ENCODE measurements at places on chromosomes 6 and 20.
A peak's percentile ranks its signal among the peaks of the same experiment; 100 is the strongest.

DNA sequence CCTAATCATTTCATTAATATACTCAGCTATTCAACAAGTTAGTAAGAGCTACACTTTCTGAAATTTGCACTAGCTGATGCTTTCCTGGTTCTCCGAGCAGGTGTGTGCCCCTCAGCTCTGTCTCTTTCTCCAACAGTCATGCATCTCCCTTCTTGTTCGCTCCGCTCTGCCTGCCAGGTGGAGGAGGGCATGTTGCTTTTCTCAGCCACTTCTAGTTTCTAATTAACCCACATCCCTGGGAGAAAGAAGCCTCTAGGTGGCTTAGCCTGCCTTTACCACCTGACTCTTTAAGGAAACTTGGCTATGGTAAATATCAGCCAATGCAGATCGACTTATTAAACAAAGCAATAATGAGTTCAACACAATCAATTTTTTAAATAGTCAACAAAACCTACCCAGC lies 34.2 kb downstream of the LRFN2 start:
- no peak for DNase-seq

- DNase-seq = no peak
These were observed 57.6 kb upstream of the PMEPA1 start for GRCh38 chr20:57767441-57767840.

DNA sequence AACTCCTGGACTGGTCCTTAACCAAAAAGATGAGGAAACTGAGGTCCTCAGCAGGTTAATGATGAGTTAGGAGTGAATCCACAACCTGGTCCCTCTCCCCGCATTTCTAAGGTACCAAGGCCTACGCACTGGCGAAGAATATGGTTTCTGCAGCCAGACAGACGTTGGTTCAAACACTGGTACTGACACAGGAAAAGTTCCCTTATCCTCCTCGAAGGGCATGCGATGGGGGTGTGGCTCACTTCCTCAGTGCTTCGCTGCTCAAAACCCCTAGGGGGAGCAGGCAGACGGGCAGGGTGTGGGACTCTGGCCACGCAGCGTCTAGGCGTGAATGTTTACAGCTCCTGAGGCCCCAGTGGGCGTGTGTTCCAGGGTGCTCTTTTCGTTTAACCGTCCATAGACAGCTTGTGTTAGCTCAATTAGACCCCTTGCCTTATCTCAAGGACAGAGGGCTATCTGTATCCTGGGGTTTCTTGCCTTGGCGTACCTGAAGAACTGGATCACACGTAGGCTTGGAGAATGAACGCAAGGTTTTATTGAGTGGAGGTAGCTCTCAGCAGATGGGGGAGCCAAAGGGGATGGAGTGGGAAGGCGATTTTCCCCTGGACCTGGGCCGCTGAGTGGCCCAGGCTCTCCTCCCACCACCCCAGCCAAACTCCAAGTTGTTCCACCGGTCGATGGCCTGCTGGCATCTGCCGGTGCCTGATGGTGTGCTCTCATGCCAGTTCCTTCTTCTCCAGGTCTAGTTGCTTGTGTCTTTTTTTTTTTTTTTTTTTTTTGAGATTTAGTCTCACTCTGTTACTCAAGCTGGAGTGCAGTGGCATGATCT lies 31.8 kb upstream of the PTPN1 start:
- peak; percentile 41 for DNase-seq

GRCh38 chr6:113160306-113161017 lies 696.7 kb upstream of the MARCKS start:
- DNase-seq = no peak

DNA sequence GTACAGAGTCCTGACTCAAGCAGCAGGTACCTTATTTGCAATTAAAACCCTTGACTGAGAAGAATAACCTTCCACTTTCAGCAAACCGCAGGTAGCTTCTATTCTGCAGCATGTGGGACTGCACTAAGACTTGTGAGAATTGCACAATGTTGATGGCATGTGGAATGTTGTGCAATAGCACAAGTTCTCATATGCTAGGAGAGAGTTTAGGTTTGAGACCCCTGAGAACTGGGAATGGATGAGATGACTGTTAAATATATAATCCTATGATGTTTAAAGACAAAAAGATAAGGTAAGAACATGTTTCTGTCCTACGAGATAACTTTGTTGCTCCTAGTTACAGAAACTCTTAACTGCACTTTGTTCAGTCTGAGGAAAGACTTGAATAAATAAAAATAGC lies 194.6 kb downstream of the OTOR start:
- DNase-seq = no peak

- DNase-seq = no peak
These were observed 45.4 kb downstream of the KCNB1 start for GRCh38 chr20:49437057-49437456.

DNA sequence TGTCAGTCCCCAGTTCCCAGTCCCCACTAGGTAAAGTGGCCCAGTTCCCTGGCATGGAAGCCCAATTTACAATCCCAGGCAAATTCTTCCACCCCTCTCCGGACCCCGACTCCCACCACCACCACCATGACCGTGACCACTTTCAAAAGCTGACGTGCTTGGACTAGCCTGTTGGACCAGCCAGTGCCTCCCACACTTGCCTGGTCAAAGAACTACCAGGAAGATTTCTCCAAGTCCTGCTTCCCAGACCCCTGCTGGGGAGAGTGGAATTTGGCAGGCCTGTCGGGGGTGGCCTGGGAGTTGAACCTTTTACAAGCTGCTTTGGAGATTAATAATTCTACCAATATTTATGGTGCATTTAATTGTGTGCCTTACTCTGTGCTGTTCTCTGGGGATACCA lies 1.4 kb upstream of the PTPRT start:
- no peak for DNase-seq

DNA sequence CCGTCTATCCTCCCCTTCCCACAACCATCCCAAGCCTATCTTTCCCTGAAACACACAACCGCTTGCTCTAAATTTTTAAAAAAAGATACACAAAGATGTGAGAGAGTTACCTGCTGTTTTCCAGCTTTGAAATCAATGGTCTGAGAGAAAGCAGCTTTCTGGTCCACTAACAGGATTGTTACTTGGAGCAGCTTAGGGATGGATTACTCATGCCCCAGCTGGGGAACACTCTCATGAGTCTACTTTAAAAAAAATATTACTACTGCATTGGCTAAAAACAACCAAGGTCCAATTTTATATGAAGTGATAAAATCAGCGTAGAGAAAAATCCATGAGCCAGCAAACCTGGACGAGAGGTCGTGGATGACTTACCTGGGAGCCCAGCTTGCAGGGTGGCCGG lies 29.6 kb upstream of the FOXC1 start:
- no peak for DNase-seq

GRCh38 chr20:49752201-49752903 lies 38.7 kb upstream of the B4GALT5 start:
- no peak for DNase-seq

DNA sequence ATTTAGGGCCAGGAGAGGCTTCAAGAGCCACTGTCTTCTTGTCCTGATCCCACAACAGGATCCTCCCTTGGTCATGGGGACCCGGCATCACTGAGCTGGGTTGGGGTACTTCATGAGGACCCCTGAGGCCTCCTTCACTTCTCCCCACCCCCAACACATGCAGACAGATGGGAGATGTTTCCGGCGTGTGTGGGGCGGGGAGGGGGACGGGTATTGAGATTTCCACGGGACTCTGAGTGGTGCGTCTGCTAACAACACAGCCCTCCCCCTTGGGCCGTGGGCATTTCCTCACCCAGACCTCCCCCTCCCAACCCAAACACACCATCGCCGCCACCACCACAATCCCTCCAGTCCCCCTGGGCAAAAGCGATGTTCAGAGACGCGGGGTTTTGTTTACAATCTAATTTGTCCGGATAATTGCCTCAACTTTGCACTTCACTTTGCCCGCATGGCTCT lies 906 bp upstream of the FOXP4 start:
- DNase-seq = no peak

- no peak for DNase-seq
These were observed 252.9 kb downstream of the GRM1 start for GRCh38 chr6:146281651-146282362.
